ENCODE measurements at places on chromosomes 7 and 10.

DNA sequence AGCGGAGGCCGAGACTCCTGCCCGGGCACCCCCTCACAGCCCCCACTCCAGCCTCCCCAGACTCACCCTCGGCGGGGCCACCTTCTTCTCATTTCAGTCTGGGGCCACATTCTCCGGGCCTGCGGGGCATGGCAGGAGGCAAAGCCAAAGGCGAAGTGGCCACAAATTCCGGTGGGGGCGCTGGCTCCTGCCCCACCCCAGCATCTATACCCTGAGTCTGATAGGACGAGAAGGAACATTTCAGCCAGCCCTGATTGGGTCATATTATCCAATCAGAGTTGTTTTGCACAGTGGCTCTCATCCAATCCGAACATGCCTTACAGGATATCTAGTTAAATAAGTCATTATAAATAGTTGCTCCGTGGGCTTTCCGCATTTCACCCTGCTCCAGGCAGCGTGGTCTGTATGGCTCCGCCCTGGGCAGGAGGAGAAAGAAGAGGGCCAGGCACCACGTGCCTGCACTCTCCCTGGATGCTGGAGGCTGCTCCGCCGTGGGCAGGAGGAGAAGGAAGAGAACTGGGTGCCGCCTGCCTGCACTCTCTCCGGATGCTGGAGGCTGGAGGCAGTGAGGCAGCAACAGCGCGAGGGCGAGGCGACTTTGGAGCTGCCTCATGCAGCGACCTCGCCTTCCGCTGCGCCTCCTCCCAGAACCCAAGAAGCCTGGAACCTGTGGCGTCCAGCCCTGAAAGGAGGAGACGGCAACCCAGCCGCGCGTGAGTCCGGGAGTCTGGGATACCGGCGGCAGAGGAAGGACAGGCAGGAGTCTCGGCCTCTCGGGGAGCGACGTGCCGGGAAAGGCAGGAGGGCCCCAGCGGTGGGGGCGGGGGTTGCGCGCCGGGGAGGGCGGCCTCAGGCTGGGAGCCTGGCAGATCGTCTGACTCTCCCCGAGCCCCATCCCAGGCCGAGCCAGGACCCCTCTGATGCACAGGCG lies 162.9 kb downstream of the ZNF33B start:
- no peak for DNase-seq

- DNase-seq: no peak
Measured at GRCh38 chr7:2154831-2155230, 77.9 kb downstream of the MAD1L1 start.

- DNase-seq: no peak
Measured at GRCh38 chr10:62000726-62001125, 99.2 kb downstream of the ARID5B start.

DNA sequence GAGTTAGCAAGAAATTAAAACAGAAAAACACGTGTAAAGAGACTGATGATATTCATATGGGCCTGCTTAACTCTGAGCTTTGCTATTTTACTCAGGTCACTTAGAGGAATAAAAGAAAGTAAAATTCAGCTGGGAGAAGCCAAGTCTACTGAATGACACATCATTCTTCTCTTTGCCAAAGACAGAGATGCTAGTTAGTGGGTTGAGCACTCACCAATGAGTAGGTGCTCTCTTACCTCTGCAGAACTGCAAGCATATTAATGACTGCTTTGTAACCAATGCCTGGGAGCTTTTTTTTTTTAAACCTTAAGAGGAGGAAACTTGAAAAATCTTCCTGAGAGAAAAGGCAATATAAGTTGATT lies 44.8 kb upstream of the BAMBI start:
- no peak for DNase-seq

GRCh38 chr7:70374772-70375533 lies 757.0 kb upstream of the GALNT17 start:
- DNase-seq: no peak

DNA sequence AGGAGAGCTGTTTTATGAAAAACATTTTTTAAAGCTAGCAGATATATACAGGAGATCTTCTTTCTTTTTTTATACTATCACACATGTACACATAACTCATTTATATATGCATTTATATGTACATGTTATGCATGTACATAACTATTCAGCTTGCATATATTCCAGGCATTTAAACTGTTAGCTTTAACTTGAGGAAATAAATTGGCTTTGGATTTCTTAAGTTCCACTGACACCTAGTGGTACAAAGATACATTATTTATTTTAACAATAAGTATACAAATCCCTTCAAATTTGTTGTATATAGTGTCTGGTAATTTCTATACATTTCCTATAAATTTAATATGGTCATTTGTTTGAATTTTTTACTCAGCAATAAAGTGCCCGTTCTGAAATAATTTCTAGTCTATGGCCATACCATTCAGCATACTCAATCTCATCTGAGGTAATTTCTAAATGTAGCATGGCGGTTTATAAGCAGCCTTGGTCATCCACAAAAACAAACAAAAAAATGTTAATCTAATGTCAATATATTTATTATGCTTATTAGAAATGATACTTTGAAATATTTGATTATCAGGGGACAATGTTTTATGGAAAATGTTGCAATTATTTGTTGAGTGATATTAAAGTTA lies 11.6 kb downstream of the ZDHHC6 start:
- DNase-seq: no peak

GRCh38 chr7:4837803-4838625 lies 23.8 kb downstream of the PAPOLB start:
- no peak for DNase-seq

DNA sequence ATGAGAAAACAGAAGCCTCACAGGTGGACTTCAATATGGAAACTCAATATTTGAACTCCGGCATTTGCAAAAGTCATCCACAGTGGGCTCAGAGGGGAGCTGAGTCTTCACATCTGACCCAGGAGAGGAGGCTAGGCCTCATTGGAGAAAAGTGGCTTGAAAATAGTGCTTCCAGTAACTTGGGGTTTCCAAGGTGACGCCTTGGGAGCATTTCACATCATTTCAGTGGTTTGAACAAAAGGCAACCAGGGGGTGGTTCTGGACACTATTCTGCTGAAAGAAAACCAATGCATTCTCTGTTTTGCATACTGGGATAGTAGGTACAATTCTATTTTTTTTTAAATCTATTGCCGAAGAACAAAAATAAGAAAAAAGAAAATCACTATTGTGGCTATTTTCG lies 599.2 kb upstream of the POM121L12 start:
- DNase-seq: no peak

- DNase-seq: no peak
Measured at GRCh38 chr7:25239888-25240287, 11.6 kb upstream of the NPVF start.

- DNase-seq: no peak
Measured at GRCh38 chr7:64733550-64734240, 60.5 kb upstream of the ZNF138 start.

DNA sequence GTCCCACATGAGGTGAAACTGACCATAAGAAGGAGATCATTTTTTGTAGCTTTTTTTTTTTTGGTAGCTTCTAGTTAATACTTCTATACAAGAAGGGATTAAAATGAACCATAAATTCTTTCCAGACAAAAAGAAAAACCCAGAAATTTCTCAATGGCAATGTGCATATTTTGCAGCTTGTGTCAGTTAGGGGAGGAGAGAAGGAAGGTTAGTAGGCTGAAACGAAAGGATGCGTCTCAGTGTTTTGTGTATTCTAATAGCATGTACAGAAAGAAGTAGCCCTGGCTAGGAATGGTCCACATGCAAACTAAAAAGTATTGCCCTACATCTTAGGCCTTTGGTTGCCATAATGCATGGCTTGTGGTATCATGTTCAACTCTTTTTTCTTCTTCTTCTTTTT lies 90.6 kb downstream of the CACNB2 start:
- DNase-seq: no peak

GRCh38 chr10:85379338-85379737 lies 987.3 kb downstream of the GRID1 start:
- DNase-seq: no peak

- no peak for DNase-seq
Measured at GRCh38 chr7:27277628-27278027, 35.0 kb downstream of the EVX1 start.

- no peak for DNase-seq
Measured at GRCh38 chr7:18004372-18004771, 23.3 kb downstream of the PRPS1L1 start.

DNA sequence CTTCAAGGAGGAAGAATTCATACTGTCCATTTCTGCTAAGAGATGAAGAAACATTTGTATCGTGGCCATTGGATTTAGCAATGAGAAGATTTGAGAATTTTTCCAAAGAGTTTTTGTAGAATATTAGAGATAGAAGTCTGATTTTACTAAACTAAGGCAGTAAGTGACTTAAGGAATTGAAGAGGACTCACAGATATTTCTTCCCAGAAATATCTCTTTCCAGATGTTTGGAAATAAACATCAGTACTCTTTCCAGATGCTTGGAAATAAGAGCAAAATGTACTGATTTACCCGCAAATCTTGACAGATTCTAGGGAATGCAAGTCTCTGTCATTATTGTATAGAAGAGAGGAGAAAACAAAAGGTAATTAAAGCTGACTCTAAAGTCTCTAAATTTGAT lies 91.3 kb downstream of the IMMP2L start:
- DNase-seq: no peak

GRCh38 chr10:49177391-49178355 lies 10.5 kb downstream of the TMEM273 start:
- no peak for DNase-seq

DNA sequence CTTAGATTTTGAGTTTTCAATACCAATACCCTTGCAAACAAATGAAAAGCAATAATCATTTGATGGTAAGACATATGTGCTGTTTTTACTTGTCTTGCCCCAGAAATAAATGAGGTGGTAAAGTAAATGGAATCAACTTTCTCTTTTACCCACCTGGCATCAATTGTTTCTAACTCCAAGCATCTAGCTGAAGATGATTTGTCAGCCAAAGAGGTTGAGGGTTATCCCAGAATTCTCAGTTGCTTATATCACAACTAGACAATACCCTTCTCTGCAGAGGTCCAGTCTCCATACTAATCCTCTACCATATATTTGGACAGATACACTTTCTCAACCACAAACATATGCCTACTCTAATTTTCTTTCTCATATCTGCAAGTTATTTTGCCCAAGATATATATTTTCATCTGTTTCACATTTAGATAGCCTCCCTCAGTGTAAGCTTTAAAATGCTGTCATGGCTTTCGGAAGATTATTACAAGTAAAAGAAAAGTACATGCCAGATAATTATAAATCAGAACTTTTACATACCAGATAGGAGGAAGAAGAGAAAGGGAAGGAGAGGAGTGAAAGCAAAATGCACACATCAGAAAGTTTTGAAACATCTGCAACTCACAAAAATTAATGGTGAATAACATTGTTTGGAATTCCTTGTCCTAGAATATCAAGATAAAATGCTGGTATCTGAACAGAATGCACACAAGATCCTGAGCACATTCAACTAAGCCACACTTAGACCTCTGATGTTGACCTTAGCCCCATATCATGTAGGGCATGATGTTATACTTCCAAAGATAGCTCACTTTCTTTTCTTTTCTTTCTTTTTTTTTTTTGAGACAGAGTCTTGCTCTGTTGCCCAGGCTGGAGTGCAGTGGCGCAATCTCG lies 146.6 kb downstream of the REEP3 start:
- no peak for DNase-seq

- DNase-seq: no peak
Measured at GRCh38 chr7:101746314-101746713, 71.1 kb upstream of the CUX1 start.

GRCh38 chr7:75599244-75599781 lies 107.2 kb downstream of the SPDYE5 start:
- DNase-seq: peak; percentile 85

GRCh38 chr10:123427165-123427786 lies 238.9 kb upstream of the GPR26 start:
- DNase-seq: no peak

GRCh38 chr10:131907679-131908078 lies 6.9 kb downstream of the PPP2R2D start:
- no peak for DNase-seq

DNA sequence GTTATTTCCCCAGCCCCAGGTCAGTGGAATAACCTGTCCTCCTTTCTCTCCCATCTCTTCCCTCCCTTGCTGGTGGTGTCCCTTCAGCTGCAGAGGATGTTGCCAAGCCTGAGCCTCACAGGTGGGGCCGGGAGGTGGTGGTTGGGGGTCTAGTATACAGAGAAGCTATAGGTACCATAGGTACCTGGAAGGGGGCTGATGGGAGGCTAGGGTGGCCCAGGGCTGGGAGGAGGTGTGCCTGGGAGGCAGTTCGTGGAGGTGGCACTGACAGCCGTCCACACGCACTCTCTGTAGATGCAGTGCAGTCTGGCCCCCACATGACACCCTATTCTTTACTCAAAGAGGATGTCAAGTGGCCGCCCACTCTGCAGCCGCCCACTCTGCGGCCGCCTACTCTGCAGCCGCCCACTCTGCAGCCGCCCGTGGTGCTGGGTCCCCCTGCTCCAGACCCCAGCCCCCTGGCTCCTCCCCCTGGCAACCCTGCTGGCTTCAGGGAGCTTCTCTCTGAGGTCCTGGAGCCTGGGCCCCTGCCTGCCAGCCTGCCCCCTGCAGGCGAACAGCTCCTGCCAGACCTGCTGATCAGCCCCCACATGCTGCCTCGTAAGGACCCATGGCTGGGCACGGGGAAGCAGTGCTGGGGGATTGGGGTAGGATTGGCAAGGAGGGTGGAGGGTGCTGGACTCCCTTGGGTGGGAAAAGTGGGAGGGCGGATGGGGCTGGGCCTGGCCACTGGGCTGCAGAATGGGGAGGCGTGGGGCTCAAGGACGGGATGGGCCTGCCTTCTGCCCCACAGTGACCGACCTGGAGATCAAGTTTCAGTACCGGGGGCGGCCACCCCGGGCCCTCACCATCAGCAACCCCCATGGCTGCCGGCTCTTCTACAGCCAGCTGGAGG lies 9.5 kb downstream of the IRF5 start:
- no peak for DNase-seq

GRCh38 chr7:115724400-115725056 lies 306.0 kb downstream of the TFEC start:
- DNase-seq: no peak

- no peak for DNase-seq
Measured at GRCh38 chr10:119024882-119025281, 4.6 kb upstream of the NANOS1 start.

DNA sequence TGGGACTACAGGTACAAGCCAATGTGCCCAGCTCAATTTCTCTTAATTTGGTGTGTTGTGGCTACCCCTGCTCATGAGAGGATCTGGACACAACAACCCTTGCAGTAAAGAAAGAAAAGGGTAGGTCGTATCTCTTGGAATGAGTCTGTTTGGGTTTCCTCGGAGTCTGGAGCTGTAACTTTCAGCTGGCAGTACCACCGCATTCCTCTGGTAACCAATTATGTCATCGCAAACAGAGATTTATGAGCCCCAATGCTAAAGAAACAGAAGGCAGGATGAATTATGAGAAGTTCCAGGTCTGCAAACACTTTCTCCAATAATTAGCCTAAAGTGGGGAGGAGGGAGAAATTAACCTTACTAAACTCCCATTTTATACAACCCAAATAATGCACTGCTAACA lies 186.6 kb upstream of the NRP1 start:
- DNase-seq: no peak

GRCh38 chr7:48959676-48960075 lies 35.3 kb downstream of the CDC14C start:
- no peak for DNase-seq

GRCh38 chr10:5199398-5199797 lies 2.8 kb downstream of the AKR1C4 start:
- no peak for DNase-seq

- DNase-seq: no peak
Measured at GRCh38 chr7:24141874-24142509, 142.0 kb upstream of the NPY start.

GRCh38 chr7:102248081-102248455 lies 38.6 kb upstream of the SH2B2 start:
- DNase-seq: no peak

- DNase-seq: no peak
Measured at GRCh38 chr10:100802607-100803006, 57.2 kb downstream of the PAX2 start.

- no peak for DNase-seq
Measured at GRCh38 chr10:25392132-25392531, 217.3 kb downstream of the GPR158 start.

All from caudate nucleus (tissue), 63 donors.